ENCODE measurements at places on chromosomes 5 and 9.

- DNase-seq = no peak
Observed at GRCh38 chr5:146339715-146340259, 1.1 kb downstream of the POU4F3 start.

DNA sequence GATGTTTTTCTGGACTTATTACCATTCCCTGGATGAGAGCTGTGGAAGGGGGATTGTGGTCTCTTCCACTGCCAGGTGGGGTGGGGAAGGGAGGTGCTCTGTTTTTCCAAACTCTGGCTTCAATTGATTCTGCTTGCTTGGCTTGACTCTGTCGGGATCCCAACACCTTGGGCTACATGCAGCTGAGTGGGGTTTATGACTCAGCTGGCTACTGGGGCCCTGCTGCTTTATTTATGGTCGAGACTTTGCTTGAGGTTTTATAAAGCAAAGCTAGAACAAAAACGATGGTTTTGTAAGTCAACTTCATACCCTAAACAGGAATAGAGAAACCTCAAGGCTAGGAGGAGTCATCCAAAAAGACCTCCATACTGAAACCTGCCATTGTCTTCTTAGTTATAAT, 76.3 kb downstream of the AOPEP start:
- no peak for DNase-seq

DNA sequence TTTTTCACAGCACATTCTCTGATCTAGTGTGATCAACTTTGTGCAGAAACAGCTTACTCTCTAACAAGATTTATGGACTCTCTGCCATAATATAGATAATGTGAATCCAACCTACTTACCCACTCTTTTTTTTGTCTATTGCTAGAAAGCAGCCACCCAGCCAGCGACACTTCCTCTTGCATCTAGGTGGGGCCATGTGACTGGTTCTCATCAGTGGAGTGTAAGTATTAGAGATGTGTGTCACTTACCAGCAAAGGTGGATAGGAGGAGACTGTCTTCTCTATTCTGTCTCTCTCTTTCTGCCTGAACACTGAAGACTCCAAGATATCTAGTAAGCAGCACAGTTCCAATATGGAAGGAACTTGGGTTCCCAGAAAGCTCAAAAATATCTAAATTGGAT, 174.8 kb downstream of the MCTP1 start:
- no peak for DNase-seq

DNA sequence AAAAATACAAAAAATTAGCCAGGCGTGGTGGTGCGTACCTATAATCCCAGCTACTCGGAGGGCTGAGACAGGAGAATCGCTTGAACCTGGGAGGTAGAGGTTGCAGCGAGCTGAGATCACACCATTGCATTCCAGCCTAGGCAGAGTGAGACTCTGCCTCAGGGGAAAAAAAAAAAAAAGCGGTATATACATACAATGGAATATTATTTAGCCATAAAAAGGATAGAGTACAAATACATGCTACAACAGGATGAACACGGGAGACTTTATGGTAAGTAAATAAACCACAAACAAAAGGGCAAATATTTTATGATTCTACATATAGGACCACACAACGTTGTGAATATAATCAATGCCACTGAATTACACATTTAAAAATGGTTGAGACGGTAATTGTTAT, 5.2 kb downstream of the UBTD2 start:
- no peak for DNase-seq

DNA sequence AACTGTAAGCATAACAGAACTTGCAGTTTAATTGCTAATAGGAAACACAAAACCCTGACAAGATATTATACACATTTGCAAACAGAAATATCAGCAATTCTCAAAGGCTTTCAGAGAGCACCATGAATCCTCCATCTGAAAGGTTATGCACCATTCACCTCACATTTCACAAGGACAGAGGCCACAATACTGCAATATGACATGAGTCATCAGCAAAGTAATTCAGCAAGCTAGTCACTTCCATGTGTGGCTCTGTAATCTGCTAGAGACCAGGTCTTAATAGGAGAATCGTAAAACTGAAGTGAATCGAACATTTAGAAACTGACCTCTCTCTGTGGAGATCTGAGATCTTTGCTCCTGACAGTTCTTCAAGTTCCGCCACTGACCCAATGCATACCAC, 28.3 kb downstream of the IARS1 start:
- DNase-seq = no peak

GRCh38 chr9:1994180-1994579, 21.0 kb upstream of the SMARCA2 start:
- DNase-seq = no peak

DNA sequence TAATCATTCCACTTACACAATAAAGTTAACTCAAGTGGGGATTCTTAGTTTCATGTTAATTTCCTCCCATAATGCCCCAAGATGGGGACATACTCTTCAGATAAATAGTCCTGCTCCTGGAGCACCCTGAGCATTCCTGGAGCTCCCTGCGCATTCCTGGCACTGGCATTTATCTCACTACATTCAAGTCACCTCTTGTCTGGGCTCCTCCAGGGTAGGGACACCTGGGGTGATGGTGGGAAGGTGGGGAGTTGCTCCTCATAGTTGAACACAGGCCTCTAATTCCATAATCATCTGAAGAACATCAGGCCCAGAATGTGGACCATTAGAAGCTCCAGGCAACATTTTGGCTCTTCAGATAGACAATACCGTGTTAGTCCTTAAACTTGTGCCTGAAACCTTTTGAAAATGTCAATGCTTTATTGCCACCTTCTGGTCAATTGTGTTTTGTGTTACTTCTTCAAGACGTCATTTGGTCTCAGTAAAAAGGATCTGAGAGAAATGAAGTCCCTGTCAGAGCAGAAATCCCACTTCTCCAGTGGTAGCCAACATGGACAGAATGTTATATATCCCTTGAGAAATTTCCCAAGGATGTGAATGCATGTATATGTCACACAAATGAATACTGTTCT, 14.2 kb upstream of the AGGF1 start:
- DNase-seq = peak; percentile 37

- no peak for DNase-seq
Observed at GRCh38 chr5:135214897-135215616, 181.0 kb upstream of the PITX1 start.

DNA sequence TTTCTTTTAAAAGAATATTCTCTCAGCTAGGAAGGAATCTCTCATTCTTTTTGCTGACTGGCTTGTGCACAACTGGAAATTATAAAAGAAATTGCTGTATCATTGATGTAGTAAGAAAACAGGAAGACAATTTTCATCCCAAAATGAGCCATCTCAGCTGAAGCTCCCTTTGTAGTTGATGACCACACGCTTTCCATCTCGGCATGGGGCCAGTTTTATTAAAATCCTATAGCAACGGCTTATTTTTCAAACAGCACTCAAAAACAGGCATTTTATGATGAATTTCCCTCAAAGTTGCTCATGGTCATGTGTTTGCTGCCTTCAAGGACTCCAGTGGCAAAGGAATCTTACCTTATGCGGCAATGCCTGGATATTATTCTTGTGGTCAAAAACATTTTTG, 62.4 kb upstream of the GLIS3 start:
- DNase-seq = no peak

GRCh38 chr5:10009802-10010201, 239.9 kb downstream of the ATPSCKMT start:
- no peak for DNase-seq

DNA sequence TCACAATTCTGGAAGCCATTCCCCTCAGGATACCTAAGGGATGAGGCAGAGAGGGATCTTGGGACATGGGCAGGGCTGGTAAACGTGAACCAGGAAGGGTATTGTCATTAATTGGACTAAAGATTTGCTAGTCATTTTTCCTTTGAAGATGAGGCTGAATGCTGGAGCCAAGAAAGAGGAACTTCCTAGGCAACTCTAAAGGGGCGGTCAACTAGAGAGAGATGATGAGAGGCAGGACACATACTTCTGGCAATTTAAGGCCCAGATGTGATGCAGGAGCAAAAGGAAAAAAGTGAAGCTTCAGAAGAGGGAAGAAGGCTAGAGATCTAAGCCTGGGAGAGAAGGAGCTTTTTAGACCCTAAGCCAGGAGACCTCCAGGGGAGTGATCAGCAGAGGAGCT, 5.6 kb downstream of the GBA2 start:
- DNase-seq = no peak

GRCh38 chr9:122996586-122996985, 36.9 kb upstream of the GPR21 start:
- DNase-seq = no peak

DNA sequence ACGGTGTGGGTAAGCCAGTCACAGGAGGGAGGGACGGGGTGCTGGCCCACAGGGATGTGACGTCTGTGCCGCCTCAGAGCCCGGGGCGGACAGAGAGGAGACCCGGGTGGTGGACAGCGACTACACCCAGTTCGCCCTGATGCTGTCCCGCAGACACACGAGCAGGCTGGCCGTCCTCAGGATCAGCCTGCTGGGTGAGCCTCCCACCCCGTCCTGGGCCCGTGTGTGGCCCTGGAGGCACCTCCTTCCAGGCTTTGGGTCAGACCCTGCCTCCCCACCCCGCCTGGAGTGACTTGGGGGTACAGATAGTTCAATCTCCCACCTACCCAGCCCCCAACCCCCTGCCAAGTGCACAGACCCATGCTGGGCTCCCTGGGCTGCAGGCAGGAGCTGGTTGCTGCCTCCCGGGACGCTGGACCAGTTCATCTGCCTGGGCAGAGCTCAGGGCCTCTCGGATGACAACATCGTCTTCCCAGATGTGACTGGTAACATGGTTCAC, 1.7 kb downstream of the LCN12 start:
- DNase-seq = no peak

DNA sequence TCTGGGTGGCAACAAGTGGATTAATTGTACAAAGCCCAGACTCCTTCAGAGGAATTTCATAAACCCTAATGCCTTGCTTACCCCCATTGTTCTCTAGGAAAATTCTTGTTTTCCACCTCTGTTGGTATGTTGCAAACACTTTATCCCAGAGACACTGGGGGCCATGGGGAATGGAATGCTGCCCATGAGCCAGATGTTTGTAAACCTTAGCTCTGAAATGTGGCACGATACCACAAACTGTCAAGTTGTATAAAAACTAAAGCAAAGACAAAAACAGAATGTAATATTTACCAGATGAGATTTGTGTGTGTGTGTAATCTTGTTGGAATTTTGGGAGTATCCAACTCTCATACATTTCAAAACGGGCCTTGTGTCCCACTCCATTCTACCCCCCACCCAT, 465.0 kb downstream of the EBF1 start:
- DNase-seq = peak; percentile 11

- no peak for DNase-seq
Observed at GRCh38 chr5:6347165-6347564, 31.2 kb downstream of the MED10 start.

- no peak for DNase-seq
Observed at GRCh38 chr9:92616199-92616641, 53.7 kb downstream of the IPPK start.

- DNase-seq = no peak
Observed at GRCh38 chr9:124411514-124412227, 3.6 kb downstream of the PSMB7 start.

- DNase-seq = no peak
Observed at GRCh38 chr5:149865746-149866145, 78.8 kb downstream of the PDE6A start.

GRCh38 chr9:99556998-99557397, 264.7 kb upstream of the NR4A3 start:
- no peak for DNase-seq

DNA sequence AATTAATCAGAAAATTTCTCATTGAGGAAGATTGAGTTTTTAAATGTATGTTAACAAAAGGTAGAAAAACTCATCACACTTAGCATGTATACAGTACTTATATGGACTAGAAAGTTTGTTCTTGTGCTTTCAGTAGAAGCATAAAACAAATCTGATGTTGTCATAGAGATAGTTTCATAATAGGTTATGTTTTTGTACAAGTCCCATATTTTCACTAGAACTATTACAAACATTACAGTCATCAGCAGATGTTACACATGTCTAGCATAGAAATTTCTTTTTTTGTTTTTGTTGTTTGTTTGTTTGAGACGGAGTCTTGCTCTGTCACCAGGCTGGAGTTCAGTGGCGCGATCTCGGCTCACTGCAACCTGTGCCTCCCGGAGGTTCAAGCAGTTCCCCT, 131.4 kb downstream of the COMMD10 start:
- no peak for DNase-seq

DNA sequence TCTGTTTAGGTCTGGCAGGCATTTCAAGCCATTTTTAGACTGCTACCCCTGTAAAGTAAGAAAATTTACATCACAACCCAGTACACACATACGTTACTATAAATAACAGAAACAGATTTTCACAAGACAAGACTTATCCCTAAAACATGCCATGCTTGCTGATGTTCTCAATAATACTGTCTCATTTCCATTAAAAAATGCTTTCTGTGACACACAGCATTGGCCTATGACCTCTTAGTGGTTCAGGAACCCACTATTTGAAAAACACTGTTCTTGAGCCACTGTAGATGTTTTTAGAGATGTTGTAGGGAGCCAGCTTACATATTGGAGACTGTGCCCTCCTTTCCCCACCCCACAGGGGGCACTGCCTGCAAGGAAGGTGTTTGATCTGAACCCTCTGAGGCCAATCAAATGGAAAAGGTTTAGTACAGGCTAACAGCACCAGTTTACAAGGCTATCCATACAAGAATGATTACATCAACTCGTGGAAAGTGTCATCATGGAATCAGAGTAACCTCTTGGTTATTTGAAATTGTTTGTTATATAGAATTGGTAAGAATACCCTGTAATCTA, 30.8 kb downstream of the ZSWIM6 start:
- peak; percentile 30 for DNase-seq

DNA sequence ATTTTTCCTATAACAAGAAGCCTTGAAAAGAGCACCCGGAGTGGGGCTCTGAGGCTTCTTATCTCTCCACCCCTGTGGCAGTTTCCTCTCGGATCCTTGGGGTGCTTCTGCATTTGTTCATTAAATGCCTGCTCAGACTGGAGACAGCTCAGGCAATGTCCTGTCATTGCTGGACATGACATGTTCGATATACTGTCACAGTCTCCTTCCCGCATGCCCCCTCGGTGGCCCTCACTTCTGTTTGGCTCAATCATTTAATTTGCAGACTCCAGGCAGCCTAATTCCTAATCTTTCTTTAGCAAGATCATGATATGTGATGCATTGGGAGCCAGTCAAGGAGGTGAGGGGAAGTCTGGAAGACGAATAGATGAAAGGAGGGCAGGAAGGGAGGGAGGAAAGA, 37.5 kb upstream of the CPEB4 start:
- no peak for DNase-seq

GRCh38 chr9:99690573-99690972, 131.1 kb upstream of the NR4A3 start:
- DNase-seq = no peak
